A549 treated with CpdA at 1 μM for 4 hours (cell line): ENCODE measurements at places on chromosomes 1 and 21. TPM values are rescaled to one million over a fixed set of nuclear protein-coding genes. Genes with fewer than 3 reads are reported as not detected.

Gene PUSL1
- 16.2 to 28.0 TPM (median 24.4 TPM) in 5 replicates for total RNA-seq

Gene GIPC2
- 0.02 to 0.04 TPM in 2 of 5 replicates, not detected in the others for total RNA-seq

Gene REG4
- not detected in 5 replicates for total RNA-seq

Gene MTARC2
- 7.6 to 14.2 TPM (median 9.5 TPM) in 5 replicates for total RNA-seq

Gene RSPO1
- total RNA-seq, result 0.09 to 0.13 TPM (median 0.10 TPM) in 4 of 5 replicates, not detected in the other

Gene KRTAP11-1
- total RNA-seq, result not detected in 5 replicates

Gene KCNT2
- total RNA-seq, result 0.03 to 0.05 TPM in 2 of 5 replicates, not detected in the others

Gene RGS13
- total RNA-seq, result not detected in 5 replicates

Gene LYSMD1
- total RNA-seq, result 5.5 to 9.9 TPM (median 5.7 TPM) in 5 replicates

Gene STIL
- total RNA-seq, result 9.7 to 12.0 TPM (median 9.8 TPM) in 5 replicates

Gene MXRA8
- total RNA-seq, result 0.09 to 0.65 TPM (median 0.29 TPM) in 5 replicates

Gene FAM177B
- not detected in 5 replicates for total RNA-seq

Gene SAMD13
- 0.18 to 0.61 TPM (median 0.37 TPM) in 5 replicates for total RNA-seq

Gene MYBPH
- not detected in 5 replicates for total RNA-seq

Gene SYT14
- total RNA-seq, result 0.03 to 0.11 TPM (median 0.06 TPM) in 5 replicates

Gene HMGCS2
- not detected in 5 replicates for total RNA-seq

Gene AMPD1
- not detected in 5 replicates for total RNA-seq

Gene SOAT1
- 14.6 to 28.7 TPM (median 26.5 TPM) in 5 replicates for total RNA-seq

Gene PLA2G2C
- total RNA-seq, result not detected in 5 replicates

Gene KRTAP19-3
- total RNA-seq, result not detected in 5 replicates

Gene BATF3
- total RNA-seq, result 20.8 to 32.0 TPM (median 31.4 TPM) in 5 replicates

Gene KCNE2
- not detected in 5 replicates for total RNA-seq

Gene KRTAP19-1
- not detected in 5 replicates for total RNA-seq

Gene NUDT4B
- 0.22 to 1.0 TPM (median 0.85 TPM) in 3 of 5 replicates, not detected in the others for total RNA-seq

Gene NR1I3
- total RNA-seq, result 0.03 TPM in 1 of 5 replicates, not detected in the others

Gene FCRLB
- total RNA-seq, result 1.2 to 1.9 TPM (median 1.7 TPM) in 5 replicates

Gene GTF2B
- total RNA-seq, result 27.4 to 32.3 TPM (median 28.0 TPM) in 5 replicates

Gene CD247
- 0.19 to 0.38 TPM (median 0.29 TPM) in 3 of 5 replicates, not detected in the others for total RNA-seq

Gene ATP1A4
- total RNA-seq, result not detected in 5 replicates

Gene PER3
- total RNA-seq, result 0.77 to 1.3 TPM (median 1.0 TPM) in 5 replicates

Gene DMBX1
- total RNA-seq, result 0.61 to 1.5 TPM (median 0.82 TPM) in 5 replicates

Gene AKR1A1
- 72.4 to 81.4 TPM (median 80.6 TPM) in 5 replicates for total RNA-seq

Gene TMEM51
- total RNA-seq, result 38.4 to 44.7 TPM (median 43.3 TPM) in 5 replicates

Gene S100A16
- 412 to 491 TPM (median 455 TPM) in 5 replicates for total RNA-seq

Gene AQP10
- total RNA-seq, result not detected in 5 replicates

Gene KPRP
- not detected in 5 replicates for total RNA-seq

Gene DIO1
- not detected in 5 replicates for total RNA-seq

Gene GJA8
- total RNA-seq, result not detected in 5 replicates

Gene CCDC190
- not detected in 5 replicates for total RNA-seq

Gene LRRC38
- not detected in 5 replicates for total RNA-seq

Gene PGBD5
- 0.15 to 0.83 TPM (median 0.76 TPM) in 5 replicates for total RNA-seq

Gene SRGAP2
- total RNA-seq, result 20.1 to 27.3 TPM (median 23.3 TPM) in 5 replicates

Gene PRSS38
- total RNA-seq, result not detected in 5 replicates

Gene CDA
- 32.1 to 47.4 TPM (median 36.1 TPM) in 5 replicates for total RNA-seq
